Head of caudate nucleus (tissue), 42 donors: ENCODE measurements at places on chromosomes 7 and 10.
A peak's percentile ranks its signal among the peaks of the same experiment; 100 is the strongest.

DNA sequence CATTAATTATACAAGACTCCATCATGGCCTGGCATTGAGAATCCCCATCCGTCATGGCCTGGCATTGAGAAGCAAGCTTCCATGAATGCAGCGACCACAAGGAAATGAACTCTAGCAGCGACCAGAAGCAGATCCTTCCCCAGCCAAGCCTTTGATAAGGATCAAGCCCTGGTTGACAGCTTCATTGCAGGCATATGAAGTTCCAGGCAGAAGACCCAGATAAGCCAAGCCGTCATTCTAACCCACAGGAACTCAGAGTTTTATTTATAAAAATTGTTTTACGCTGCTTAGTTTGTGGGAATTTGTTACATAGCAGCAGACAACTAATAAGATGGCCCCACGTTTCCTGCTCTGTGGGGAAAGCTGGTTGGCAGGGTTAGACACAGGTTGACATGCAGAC is 642.3 kb downstream of the GATA3 start:
- DNase-seq, result no peak

DNA sequence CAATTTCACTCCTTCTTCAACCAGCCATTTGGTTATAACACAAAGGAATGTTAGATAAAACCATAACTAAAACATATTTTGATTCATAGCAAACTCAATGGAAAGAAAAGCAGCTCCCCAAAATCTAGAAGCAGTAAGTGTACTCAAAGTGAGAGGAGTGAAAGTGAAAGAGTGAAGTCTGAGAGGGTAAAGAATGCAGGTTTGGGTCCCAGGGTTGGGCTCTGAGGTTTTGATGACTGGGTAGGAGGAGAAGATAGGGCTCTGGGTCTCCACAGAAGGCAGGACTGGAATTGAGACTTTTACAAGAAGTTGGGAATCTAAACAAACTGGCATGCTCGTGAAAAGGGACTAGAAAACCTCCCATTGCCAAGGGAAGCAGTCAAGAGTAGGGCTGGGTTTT is 85.4 kb upstream of the RSU1 start:
- DNase-seq, result no peak

GRCh38 chr7:105000200-105000599 is 13.8 kb upstream of the KMT2E start:
- no peak for DNase-seq

DNA sequence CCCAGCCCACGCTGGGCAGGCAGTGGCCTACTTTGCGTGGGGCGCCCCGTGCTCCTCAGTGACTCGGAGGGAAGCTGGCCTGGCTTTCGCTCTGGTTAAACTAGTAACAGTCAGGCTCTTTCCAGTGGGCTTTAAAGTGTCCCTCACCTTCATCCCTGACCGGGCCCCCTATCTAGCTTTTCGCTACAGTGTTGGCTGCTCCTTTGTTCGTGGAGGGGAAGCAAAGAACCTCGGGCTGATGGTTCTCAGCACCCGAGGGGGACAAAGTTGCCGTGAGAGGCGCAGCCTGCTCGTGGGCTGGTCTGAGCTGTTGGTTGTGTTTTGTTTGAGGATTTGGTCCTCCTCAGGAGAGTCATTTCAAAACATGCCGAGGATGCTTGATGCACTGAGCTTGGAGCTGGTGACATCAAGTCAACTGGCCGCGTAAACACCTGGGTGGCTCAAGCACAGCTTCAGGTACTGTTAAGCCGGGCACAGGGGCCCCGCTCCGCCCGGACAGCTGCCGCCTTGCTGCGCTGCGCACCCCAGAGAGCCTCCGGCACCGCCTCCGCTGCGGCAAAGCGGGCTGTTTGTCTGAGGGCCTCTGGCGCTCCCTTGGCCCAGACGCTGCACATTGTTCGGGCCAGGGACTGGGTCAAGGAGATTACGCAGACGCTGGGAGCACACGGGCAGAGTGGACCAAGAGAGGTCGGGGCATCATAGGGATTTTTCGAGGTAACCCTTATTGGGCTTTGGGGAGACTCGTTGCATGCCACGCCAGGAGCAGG is 1.6 kb downstream of the DLX6 start:
- DNase-seq, result no peak

GRCh38 chr10:132913559-132914115 is 28.7 kb downstream of the CFAP46 start:
- DNase-seq, result no peak

DNA sequence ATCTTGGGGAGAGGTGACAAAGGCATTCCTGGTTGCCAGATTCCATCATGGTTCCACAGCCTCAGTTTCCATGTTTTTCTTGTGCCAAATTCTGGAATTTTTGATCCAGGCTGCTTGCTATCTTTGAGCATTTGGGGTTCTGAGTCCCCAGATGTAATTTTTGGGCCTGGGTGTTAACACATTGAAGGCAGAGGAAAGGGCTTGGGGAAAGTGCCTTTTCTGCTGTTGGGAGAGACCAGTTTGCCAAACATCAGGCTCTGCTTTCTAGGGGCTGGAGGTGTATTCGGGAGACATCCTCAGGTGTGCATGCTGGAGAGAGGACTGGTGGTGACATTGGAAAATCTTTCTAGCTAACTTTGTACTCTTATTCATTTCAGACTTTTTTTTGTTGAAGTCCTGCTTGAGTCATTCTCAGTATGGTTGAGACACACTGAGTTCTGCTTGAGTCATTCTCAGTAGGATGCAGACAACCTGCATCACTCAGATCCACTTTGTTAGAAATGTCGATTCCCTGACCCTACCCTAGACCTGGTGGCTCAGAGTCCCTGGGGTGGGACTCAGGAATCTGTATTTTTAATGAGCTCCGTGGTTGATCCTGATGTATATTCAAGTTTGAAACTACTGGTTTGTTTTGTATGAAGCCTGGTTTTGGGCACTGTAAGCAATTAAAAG is 101.0 kb downstream of the LRMDA start:
- no peak for DNase-seq

- DNase-seq, result no peak
Measured at GRCh38 chr10:30433306-30433729, 666 bp upstream of the MAP3K8 start.

DNA sequence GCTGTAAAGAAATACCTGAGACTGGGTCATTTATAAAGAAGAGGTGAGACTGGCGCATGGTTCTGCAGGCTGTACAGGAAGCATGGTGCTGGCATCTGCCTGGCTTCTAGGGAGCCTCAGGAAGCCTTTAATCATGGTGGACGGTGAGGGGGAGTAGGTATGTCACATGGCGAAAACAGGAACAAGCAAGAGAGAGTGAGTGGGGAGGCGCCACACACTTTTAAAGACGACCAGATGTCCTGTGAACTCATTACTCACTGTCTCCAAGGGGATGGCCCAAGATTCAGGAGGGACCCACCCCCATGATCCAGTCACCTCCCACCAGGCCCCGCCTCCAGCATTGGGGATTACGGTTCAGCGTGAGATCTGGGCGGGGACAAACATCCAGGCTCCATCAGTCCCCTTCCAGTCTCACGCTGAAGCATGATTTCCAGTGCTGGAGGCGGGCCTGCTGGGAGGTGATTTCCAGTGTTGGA is 3.2 kb downstream of the ZNF316 start:
- DNase-seq, result no peak

DNA sequence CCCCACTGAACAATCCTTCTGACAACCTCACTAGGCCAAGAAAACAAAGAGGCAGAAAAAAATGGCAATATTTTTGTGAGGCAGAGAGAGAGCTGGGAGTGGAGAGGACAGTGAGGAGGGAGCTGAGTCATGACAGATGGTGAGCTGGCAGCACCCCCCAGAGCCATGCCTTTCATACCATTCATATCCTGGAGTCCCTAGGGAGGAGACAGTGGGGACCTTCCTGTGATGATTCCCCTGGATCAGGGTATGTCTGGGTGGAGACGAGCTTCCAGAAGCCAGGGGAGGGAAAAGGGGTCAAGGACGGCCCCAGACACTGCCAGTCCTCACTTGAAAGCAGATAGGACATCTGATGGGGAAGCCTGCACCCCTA is 160.5 kb downstream of the ADAM12 start:
- no peak for DNase-seq

GRCh38 chr7:137970253-137970975 is 31.5 kb downstream of the CREB3L2 start:
- DNase-seq, result no peak

- no peak for DNase-seq
Measured at GRCh38 chr7:156845379-156846101, 47.4 kb downstream of the LMBR1 start.

GRCh38 chr7:80324032-80324431 is 187.8 kb downstream of the GNAT3 start:
- DNase-seq, result no peak

- DNase-seq, result no peak
Measured at GRCh38 chr7:117751775-117752174, 121.5 kb downstream of the CTTNBP2 start.

GRCh38 chr10:31952066-31952465 is 23.4 kb upstream of the ARHGAP12 start:
- DNase-seq, result no peak

GRCh38 chr10:90075995-90076394 is 374.6 kb downstream of the KIF20B start:
- DNase-seq, result no peak

DNA sequence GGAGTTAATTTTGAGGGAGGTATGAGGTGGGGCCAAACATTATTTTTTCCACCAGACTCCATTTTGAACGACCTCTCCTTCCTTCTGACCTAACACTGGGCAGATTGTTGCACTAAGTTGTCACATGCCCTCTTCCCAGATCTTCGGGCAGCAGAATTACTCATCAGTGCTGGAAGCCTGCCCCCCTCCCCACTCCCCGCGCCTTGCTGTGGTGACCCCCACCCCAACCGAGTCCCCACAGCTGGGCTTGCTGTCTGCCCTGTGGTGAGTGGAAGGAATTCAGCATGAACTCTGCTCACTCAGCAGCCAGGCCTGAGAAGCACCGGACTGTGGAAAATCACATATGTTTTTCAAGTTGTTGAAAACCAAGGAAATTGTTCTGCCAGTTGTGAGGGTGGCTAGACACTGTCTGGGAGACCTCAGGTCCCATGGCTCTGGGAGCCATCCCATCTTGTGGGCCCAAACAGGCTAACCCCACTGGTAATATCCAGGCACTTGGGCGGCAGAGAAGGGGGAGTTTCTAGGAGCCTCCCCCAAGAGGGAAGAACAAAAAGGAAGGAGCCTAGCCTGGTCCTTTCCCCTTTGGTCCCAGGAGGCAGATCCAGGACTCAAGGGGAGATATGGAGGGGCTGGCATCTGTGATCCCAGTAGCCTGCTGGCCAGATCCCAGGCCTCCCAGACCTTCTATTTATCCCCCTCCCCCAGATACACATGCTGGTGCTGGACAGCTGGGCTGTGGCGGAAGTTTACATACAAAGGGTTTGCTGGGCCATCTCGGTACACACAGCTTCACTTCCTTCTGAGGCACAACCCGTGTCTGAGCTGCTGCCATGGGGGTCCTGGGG is 3.5 kb upstream of the AEBP1 start:
- DNase-seq, result peak; percentile 74

- no peak for DNase-seq
Measured at GRCh38 chr7:2143981-2144595, 88.7 kb downstream of the MAD1L1 start.

DNA sequence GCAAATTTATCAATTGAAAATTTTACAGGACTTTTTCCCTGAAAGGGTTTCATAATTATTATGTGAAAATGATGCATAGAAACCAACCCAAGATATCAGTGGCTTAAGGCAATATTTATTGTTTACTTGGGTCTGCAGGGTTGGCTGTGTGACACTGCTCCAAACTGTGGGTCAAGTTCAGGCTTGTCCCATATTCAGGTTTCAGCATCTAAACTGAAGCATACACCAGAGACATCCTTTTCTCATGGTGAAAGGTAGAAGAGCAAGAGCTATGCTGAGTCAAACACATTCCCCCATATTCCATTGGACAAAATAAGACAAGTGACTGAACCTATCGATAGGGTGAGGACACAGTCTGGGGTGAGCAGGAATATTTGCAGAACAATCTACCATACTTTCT is 110.9 kb downstream of the MAPK8 start:
- DNase-seq, result no peak

- no peak for DNase-seq
Measured at GRCh38 chr7:110766864-110767263, 324.1 kb upstream of the LRRN3 start.

GRCh38 chr7:112168915-112169314 is 37.3 kb downstream of the DOCK4 start:
- no peak for DNase-seq
